ENCODE measurements at places on chromosomes 4 and X.

DNA sequence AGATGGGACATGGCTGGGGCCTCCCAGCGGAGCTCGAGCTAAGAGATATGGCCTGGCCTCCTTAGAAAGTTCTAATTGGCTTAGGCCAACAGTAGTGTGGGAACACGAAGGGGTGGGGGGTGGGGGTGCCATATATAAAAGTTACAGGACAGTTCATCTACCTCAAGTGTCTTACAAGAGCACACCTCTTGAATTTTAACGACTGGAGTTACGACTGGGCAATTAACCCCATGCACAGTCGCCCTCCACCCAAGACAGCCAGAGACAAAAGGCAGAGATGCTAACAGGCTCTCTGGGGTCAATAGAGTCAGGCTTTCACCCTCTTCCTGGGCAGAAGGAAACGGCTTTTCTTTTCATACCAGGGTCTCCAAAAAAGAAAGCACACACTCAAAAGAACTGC lies 302.2 kb downstream of the BCOR start:
- DNase-seq = no peak

DNA sequence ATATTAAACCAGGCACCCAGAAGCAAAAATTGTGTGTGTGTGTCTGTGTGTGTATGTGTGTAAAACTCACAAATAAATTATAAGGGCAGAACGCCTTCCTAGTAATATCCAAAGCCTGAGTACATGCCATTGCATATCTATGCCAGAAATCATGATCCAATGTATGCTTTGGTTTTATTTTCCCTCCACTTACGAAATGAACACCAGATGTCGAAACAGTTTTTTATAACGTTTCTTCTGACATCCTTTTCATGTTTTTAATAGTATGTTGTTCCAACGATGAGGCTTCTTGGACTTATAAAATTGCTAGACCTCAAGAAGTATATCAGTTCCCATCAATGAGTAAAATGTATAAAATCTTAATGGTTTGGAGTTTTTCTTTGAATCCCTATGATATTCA lies 55.4 kb downstream of the KCNIP4 start:
- no peak for DNase-seq

GRCh38 chr4:150583287-150584110 lies 1.5 kb downstream of the MAB21L2 start:
- peak; percentile 58 for DNase-seq

DNA sequence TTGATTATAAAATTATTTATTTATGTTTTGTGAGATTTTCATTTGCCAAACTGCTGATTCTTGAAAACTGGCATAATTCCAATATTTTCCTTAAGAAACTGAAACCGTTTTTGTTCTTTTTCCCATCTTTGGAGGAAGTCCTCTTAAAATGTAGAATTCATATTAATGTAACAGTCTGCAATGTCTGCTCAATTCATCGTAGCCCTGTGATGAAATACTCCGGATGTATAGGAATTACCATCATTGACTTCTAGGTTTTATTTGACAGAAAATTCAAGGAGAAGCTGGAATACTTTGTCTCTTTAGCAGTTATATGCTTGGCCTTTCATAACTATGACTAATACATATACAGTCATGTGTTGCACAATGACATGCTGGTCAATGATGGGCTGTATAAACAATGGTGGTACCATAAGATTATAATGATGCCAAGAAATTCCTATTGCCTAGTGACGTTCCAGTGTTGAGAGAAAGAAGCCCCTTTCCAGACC lies 185.0 kb upstream of the GPRIN3 start:
- peak; percentile 16 for DNase-seq

- DNase-seq = no peak
Observed at GRCh38 chr4:65839164-65839931, 169.1 kb upstream of the EPHA5 start.

- DNase-seq = peak; percentile 29
Observed at GRCh38 chr4:48943387-48943786, 36.8 kb upstream of the OCIAD2 start.

GRCh38 chr4:102104278-102104677 lies 241.0 kb downstream of the SLC39A8 start:
- no peak for DNase-seq

Data from Daoy (cell line).